ENCODE measurements at places on chromosomes 5 and 9. TPM values are rescaled to one million over a fixed set of nuclear protein-coding genes. Genes with fewer than 3 reads are reported as not detected.

Gene CSF2
- not detected for total RNA-seq

Gene DNAH5
- total RNA-seq: 1.2 TPM

Gene INSL4
- 0.29 TPM for total RNA-seq

Gene GMCL2
- total RNA-seq: not detected

GRCh38 chr5:72448368-72448767 is 58.8 kb downstream of the ZNF366 start:
- no peak for DNase-seq

GRCh38 chr5:7980881-7981280 is 111.9 kb downstream of the MTRR start:
- DNase-seq: no peak

GRCh38 chr9:133088146-133088750 is 26.5 kb downstream of the CEL start:
- DNase-seq: no peak

Measured in type B pancreatic cell (in vitro differentiated cells).